Stimulated activated CD8-positive, alpha-beta memory T cell treated with anti-CD3 and anti-CD28 coated beads, Interleukin-7, amount 100 ng/mL, for 1 hour (primary cell): ENCODE measurements at places on chromosomes 16 and 17.

DNA sequence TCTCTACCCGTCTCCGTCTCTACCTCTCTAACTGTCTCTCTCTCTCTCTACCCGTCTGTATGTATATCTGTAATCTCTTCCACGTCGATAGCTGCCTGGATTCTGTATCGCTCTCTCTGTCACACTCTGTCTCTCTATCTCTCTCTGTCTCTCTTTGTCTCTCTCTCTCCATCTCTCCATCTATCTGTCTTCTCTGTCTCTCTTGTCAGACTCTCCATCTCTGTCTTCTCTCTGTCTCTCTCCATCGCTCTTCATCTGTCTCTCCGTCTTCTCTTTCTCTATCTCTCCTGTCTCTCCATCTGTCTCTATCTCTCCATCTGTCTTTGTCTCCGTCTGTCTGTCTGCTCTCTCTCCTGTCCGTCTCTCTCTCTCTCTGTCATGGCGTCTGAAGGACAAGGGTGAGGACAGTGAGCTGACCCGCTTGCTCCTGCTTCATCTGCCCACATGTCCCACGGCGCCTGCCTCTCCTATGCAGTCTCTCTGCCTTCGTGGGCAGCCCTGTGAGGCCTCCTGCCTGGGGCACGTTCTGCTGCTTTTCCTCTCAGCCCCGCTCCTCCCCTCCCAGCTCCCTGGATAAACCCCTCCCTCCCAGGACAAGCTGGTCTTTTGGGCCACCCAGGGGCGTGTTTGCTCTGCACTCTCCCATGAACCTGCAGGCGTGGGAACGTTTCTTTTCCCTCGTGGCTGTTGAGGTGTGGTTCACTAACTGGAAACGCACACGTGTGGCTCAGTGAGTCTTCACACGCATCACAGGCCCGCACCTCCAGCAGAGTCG lies 18.9 kb downstream of the ACSF3 start:
- DNase-seq = no peak

DNA sequence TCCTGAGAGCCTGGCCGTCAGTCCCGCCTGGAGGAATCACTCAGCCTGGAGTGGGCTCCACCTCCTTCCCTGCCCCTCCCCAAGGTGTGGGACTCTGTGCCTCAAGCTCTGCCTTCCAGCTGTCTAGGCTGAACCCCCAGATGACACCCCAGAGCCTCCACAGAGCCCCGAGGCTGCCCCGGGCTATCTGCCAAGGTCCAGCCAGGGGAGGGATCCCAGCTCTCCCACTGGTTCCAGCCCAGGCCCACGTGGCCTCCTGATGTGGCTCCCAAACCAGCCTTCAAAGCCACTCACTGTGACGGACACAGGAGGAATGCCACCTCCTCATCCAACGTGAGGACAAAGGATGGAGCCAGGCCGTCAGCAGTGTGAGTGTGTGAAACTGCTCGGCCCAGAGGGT lies 45.6 kb upstream of the ENPP7 start:
- no peak for DNase-seq

DNA sequence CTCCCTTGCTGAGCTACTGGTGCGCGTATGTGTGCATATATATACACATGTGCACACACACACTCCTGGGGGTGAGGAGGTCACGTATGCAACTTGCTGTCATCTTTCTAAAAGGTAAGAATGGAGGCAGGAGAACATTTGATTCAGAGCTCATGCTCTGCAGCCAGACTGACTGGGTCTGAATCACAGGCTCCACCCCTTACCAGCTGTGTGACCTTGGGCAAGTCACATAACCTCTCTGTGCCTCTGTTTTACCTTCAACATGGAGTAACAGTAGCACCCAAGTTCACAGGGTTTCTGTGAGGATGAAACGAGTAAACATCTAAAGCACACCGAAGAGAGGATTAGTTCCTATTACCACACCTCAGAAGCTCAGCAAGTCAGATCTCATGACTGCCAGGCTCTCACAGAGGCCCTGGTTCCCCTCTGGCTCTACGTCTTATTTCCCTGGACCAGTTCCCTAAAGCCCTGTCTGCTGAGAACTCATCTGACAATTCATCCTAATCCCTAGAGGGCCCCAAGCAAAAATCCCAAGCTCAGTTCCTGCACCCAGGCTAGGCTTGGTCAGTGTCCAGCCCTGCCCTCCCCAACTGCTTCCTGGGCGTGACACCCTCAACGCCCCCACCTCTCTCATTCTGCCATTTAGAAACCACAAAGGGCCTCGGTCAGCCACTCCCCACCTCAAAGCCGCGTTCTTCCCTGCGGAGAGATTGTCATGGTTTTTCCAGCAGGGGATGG lies 28.7 kb downstream of the ABR start:
- no peak for DNase-seq

- no peak for DNase-seq
Observed at GRCh38 chr17:19410875-19411620, at the start of gene RNF112. Gene RNF112 (plus strand): TSS chr17:19411232. CDS start chr17:19411409, 177 bp downstream.

DNA sequence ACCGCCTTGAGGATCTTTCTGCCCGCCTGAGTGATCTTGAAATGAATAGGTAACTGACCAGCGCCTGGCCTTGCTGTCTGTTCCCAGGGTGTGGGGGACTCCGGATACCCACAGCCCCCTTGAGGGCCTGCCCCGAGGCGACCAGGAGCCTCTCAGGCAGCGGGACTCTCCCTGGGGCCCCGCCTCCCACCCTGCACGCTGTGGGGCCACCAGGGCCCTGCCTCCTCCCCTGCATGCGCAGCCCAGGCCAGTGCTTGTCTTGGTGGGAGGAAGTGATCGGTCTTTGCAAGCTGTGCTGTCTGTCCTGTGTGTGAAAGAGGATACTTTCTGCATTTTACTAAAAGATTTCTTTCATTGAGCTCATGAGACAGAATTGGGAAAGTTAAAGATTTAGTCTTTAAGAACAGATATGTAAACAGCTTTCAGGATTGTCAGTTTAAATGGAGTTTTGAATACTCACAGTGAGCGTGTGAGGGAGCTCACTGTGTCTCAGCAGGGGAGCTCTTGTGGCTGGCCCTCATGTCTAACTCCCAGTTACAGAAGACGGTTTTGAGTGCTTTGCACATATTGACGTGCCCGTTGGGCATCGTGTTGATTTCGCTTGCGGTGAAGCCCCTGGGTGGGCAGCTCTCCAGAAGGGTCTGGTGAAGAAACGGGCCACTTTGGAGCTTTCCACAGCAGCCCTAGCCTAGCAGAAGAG lies 36.1 kb upstream of the CAPN15 start:
- DNase-seq = no peak

DNA sequence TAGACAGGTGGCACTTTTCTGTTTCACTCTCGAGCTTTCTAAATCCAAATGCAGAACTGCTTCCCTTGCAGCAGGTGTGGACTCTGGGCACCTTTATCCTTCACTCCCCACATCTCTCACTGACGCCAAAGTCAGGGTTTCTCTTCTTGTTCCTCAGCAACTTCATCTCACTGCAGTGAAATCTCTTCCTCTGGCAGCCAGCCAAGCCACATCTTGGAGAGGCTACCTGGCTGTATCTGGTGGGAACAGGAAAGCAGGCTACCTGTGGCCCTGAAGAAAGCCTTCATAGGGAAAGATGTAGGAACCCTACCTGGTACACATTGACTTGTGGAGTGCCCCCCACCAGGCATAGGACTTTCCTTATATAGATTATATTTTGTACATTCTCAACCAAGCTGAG lies 159.1 kb downstream of the UTP18 start:
- no peak for DNase-seq

GRCh38 chr17:68289473-68289872 lies 1.5 kb downstream of the SLC16A6 start:
- no peak for DNase-seq

DNA sequence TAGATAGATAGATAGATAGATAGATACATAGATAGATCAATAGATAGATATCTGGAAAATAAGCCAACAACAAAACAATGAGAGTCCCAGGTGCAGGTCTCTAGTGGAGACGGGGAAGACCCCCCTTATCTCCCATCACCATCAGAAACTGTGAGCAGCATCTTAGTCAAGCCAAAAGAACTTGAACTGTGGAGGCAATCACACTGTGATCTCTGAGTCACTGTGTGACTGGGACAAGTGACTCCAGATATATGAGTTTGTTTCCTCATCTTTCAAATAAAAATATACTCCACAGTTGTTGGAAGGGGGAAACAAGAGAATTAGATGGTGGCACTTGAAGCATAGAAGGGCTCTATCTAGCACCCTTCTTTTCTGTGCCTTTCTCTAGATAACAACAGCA lies 42.1 kb downstream of the NOG start:
- DNase-seq = no peak

- no peak for DNase-seq
Observed at GRCh38 chr16:86199871-86200695, 301.1 kb downstream of the IRF8 start.

GRCh38 chr17:80479246-80479566 lies 2.8 kb upstream of the NPTX1 start:
- no peak for DNase-seq

GRCh38 chr17:74785096-74785980 lies 9.2 kb upstream of the NAT9 start:
- no peak for DNase-seq

- no peak for DNase-seq
Observed at GRCh38 chr17:79513820-79514535, 96.9 kb downstream of the RBFOX3 start.

DNA sequence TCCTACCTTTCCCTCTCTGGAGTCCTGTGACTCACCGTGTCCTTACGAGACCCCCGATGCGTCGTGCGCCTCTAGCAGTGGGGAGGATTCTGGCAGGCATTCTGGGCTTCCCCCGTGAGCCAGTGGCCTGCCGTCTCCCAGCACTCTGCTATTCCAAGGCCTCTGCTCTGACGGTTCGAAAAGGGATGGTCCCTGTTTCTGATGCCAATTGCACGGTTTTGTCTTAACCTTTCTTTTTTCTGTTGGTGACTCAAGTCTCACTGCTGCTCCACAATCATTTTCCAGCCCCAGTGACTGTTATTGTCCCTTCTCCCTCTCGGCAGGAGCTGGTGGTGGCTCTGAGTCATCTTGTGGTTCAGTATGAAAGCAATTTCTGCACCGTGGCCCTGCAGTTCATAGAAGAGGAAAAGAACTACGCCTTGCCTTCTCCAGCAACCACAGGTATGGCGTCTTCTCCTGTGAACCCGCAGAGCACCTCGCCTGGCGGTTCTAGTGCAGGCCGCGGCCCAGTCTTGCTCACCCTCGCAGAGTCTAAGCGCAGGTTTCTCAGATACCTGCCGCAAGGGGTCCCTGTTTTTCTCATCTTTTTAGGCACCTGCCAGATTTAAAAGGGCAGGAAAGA lies 100.1 kb upstream of the CHMP6 start:
- peak; percentile 40 for DNase-seq

GRCh38 chr17:48030531-48030930 lies 7.1 kb downstream of the COPZ2 start:
- no peak for DNase-seq
